ENCODE measurements at places on chromosomes 5 and 9. TPM values are rescaled to one million over a fixed set of nuclear protein-coding genes. Genes with fewer than 3 reads are reported as not detected.

Gene RXRA
- 42.9 TPM for polyA plus RNA-seq

Gene PNPLA7
- polyA plus RNA-seq: 3.6 TPM

Gene UBE2B
- polyA plus RNA-seq: 122 TPM

Gene OR2V1
- not detected for polyA plus RNA-seq

Gene GLRA1
- polyA plus RNA-seq: not detected

Gene PCDHGA6
- polyA plus RNA-seq: 4.8 TPM

Gene SPOCK1
- polyA plus RNA-seq: 1.1 TPM

DNA sequence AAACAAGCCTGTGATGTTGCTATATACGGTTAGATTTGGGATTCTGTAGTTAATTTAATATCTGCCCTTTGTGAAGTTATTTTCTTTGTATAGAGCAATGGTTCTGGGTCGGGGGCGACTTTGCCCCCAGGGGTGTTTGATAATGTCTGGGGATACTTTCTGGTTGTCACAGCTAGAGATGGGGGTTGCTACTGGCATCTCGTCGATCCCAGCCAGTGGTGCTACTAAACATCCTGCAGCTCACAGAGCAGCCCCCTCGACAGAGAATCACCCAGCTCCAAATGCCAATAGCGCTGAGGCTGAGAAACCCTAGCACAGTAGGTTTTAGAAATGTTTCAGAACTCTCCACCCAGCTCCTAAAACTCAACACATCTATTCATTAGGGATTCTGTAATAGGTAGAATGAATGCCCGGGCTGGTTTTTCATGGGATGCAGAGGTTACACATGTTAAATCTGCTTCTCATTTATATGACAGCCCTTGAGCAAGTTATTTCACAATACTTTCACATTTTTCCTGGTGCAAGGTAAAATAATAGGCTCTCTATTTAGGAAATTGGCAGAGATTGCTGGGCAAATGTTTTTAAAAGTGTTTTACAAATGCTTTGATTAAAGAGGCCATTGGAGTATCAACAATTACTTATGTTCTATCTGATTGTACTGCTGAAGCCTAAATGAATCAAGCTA lies 75.2 kb upstream of the CTSL start:
- H3K27me3 ChIP-seq: no peaks in the 10 kb centered on the region
- H3K27ac ChIP-seq: no peak overlapping the region
- DNase-seq: no peak

- no peaks in the 10 kb centered on the region for H3K4me1 ChIP-seq
- no peak for DNase-seq
- H3K27ac ChIP-seq: no peak overlapping the region
- no peak overlapping the region for H3K4me3 ChIP-seq
Observed at GRCh38 chr9:8282535-8282934, 483.0 kb upstream of the DMAC1 start.

- H3K4me3 ChIP-seq: no peak overlapping the region
- no peaks in the 10 kb centered on the region for H3K27me3 ChIP-seq
- DNase-seq: no peak
- no peak overlapping the region for H3K27ac ChIP-seq
Observed at GRCh38 chr9:19470567-19470966, 61.8 kb downstream of the ACER2 start.

DNA sequence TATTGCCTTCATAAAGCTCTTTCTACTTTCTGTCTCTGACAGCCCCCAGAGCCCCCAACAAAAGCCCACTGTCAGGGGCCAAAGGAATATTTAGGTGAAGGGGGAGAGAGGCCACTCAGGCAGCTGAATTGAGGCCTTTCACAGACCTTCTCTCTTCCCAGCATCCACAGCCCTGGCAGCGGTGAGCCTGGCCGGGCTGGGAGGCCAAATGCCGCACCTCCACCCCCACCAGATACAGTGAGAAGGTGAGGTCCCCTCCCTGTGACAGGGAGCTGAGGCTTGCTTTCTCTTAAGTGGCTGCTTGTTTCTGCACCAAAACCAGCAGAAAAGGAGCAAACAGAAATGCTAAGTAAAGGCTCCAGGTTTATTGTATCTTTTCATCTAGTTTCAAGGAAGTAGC lies 168.1 kb downstream of the ROR2 start:
- peaks cover 7% of the 10 kb centered on the region for H3K27me3 ChIP-seq
- H3K27ac ChIP-seq: no peak overlapping the region
- H3K36me3 ChIP-seq: no peaks in the 10 kb centered on the region
- DNase-seq: no peak
- no peak overlapping the region for H3K4me3 ChIP-seq
- H3K4me1 ChIP-seq: no peaks in the 10 kb centered on the region

GRCh38 chr5:119212676-119213075 lies 141.8 kb downstream of the DMXL1 start:
- no peak for DNase-seq
- no peaks in the 10 kb centered on the region for H3K4me1 ChIP-seq
- H3K27me3 ChIP-seq: no peaks in the 10 kb centered on the region
- H3K36me3 ChIP-seq: no peaks in the 10 kb centered on the region

DNA sequence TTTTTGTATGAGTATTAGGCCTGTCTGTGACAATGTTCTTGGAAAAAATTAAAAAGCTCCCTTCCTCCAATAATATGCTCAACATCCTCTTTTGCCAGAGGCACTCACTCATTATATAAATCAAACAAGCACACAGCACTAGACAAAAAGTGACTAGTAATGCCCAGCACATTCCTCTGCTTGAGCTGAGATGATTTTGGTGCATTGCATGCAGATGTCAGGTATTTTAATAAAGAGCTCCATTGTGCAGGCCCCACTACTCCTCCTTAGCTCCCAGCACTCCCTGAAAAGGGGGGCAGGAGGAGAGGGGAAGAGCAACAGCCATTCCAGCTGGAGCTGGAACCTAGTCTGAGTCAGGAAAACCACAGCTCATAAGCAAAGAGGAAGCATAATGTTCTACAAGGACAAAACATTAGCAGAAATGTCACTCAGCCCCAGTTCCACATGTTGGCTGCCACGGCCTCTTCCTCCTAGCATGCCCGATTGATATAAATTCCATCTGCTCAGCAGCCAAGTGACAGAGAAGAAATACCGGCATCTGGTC lies 348.5 kb downstream of the BNC2 start:
- H3K36me3 ChIP-seq: no peaks in the 10 kb centered on the region
- DNase-seq: no peak
- H3K27ac ChIP-seq: no peak overlapping the region
- H3K4me1 ChIP-seq: peaks cover 4% of the 10 kb centered on the region
- no peaks in the 10 kb centered on the region for H3K27me3 ChIP-seq
- H3K4me3 ChIP-seq: no peak overlapping the region

DNA sequence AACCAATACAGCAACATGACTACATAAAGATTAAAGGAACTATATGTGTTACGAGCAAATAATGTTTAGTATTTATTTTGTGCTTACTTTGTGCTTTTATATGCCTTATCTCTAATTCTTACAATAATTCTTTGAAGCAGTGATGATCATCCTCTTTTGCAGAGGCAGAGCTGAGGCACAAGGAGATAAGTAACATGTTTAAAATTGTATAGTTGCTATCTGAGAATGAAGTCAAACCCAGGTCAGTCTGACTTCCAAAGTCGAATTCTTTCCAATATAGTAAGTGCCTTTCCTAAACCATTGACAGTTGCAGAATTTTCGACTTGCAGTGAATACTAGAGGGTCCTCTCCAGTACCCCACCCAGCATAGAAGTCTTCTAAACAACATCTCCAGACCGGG lies 12.0 kb upstream of the ZFAND5 start:
- no peak for DNase-seq
- no peaks in the 10 kb centered on the region for H3K4me1 ChIP-seq
- H3K27ac ChIP-seq: no peak overlapping the region
- H3K36me3 ChIP-seq: no peaks in the 10 kb centered on the region

GRCh38 chr9:86795823-86796553 lies 151.3 kb downstream of the GAS1 start:
- H3K36me3 ChIP-seq: no peaks in the 10 kb centered on the region
- peaks cover 14% of the 10 kb centered on the region for H3K27me3 ChIP-seq
- H3K4me3 ChIP-seq: no peak overlapping the region
- DNase-seq: peak; percentile 90

DNA sequence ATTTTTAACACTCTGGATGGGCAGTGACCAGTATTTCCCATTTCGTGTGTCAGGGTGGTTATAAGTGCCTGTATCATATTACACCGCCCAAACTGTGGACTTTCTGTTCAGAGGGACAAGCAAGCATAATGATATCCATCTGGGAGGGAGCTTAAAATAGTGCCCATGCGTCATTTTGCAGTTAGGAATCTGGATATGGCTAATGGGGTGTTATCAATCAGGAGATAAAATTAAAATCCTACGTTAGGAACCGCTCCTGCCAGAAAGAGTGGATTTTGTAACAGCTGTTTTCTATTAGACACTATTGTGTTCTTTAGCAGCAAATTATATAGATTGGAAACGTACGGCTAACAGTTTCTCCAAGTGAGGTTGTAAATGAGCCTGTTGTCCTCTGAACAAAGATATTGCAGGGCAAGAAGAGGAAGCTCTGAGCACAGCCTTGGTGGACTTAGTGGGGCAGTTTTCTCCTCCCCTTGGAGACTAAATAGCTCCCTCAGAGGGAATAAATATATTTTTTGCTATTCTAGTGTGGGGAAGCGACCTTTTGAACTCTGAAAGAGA lies 160.4 kb downstream of the SPATA31D1 start:
- H3K4me1 ChIP-seq: no peaks in the 10 kb centered on the region
- no peak overlapping the region for H3K4me3 ChIP-seq
- H3K27ac ChIP-seq: no peak overlapping the region
- no peaks in the 10 kb centered on the region for H3K36me3 ChIP-seq

GRCh38 chr9:120938851-120939250 lies 12.3 kb upstream of the TRAF1 start:
- no peaks in the 10 kb centered on the region for H3K27me3 ChIP-seq
- H3K4me1 ChIP-seq: peaks cover 62% of the 10 kb centered on the region
- no peak for DNase-seq
- H3K27ac ChIP-seq: no peak overlapping the region

GRCh38 chr5:17212191-17212590 lies 5.2 kb upstream of the BASP1 start:
- DNase-seq: no peak
- H3K27ac ChIP-seq: no peak overlapping the region
- H3K27me3 ChIP-seq: no peaks in the 10 kb centered on the region
- no peaks in the 10 kb centered on the region for H3K36me3 ChIP-seq
- peaks cover 8% of the 10 kb centered on the region for H3K4me1 ChIP-seq
- H3K4me3 ChIP-seq: no peak overlapping the region

GRCh38 chr9:78365748-78366697 lies 69.1 kb downstream of the PSAT1 start:
- no peaks in the 10 kb centered on the region for H3K4me1 ChIP-seq
- no peaks in the 10 kb centered on the region for H3K36me3 ChIP-seq
- DNase-seq: peak; percentile 2
- H3K27me3 ChIP-seq: peaks cover 15% of the 10 kb centered on the region
- H3K4me3 ChIP-seq: no peak overlapping the region

DNA sequence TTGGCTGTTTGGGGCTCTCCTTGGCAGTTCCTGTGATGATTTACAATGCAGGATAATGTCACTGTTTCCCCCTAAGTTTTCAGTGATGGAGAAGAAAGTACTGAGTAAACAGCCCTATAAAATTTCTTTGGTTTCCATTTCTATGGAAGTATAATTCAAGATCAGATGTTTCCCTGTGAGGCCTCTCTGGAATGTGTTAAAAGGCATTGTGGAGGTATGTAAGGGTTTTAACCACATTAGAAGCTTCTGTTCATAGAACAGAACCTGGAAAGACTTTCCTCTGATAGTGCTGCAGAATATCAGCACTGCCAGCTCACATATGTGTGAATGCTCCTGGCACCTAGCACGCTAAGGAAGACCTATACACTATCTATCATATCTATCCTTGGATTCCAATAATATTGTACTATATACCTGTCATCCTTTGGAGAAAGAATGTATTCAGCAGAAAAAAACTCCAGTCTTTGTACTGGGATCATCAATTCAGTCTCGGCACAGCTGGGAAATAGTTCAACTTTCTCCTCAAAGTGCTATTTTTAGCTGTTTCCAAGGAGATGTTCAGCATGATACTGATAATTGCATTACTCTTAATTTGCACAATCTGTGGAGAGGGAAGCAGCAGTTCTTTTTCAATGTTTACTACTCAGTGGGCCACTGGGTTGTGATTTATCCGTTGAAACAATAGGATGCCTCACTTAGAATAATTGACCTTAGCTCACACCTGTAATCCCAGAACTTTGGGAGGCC lies 21.9 kb downstream of the TTC1 start:
- no peaks in the 10 kb centered on the region for H3K27me3 ChIP-seq
- DNase-seq: peak; percentile 48
- peaks cover 48% of the 10 kb centered on the region for H3K36me3 ChIP-seq

- H3K27ac ChIP-seq: no peak overlapping the region
- no peaks in the 10 kb centered on the region for H3K4me1 ChIP-seq
- no peaks in the 10 kb centered on the region for H3K27me3 ChIP-seq
- H3K36me3 ChIP-seq: no peaks in the 10 kb centered on the region
- H3K4me3 ChIP-seq: no peak overlapping the region
Observed at GRCh38 chr9:135290086-135290485, 189.5 kb upstream of the PPP1R26 start.

- H3K4me3 ChIP-seq: no peak overlapping the region
- no peaks in the 10 kb centered on the region for H3K36me3 ChIP-seq
- no peak for DNase-seq
- peaks cover 5% of the 10 kb centered on the region for H3K4me1 ChIP-seq
- H3K27me3 ChIP-seq: no peaks in the 10 kb centered on the region
- H3K27ac ChIP-seq: no peak overlapping the region
Observed at GRCh38 chr9:4167728-4168127, 132.1 kb downstream of the GLIS3 start.

DNA sequence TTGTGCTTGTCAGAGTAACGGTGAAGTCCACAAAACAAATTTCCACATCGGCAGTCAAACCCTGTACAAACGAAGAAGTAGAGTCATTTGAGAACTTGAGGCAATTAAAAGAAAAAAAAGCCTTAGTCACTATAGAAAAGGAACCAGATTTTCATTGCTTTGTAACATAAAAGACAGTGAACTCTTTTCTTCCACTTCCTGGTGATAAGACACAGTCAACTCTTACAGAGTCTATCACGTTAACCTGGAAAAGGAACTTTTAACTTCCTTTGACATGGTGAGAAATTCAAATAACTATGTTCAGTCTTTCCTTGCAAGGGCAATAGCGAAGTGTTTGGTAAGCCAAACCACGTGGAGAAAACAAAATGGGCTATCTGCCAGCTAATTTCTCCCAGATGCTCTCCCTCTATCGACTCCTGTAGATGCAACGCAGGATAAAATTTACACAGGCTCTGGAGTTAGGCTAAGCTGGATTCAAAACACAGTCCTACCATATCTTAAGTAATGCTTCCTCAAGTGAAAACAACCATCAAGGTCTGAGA lies 8.9 kb downstream of the ZFAND5 start:
- DNase-seq: peak; percentile 55
- peaks cover 29% of the 10 kb centered on the region for H3K4me1 ChIP-seq
- peak overlapping the region; percentile 30 for H3K27ac ChIP-seq
- H3K27me3 ChIP-seq: no peaks in the 10 kb centered on the region

DNA sequence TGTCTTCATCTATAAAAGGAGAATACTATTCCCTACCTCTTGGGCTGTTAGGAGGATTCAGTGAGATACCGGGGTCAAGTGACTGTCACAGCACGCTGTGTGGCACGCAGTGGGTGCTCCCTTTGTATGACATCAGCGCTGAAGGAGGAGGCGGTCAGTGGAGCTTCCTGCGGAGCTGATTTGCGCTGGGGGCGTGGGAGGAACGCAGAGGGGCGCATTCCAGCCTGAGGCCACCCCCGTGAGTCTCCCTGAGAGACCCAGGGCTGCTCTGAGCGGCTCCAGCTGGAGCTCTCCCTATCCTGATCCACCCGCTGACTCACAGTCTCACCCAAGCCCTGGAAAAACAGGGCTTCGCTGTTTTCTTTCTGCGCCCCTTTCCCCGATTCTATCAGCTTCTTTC lies 24.3 kb upstream of the NEURL1B start:
- no peaks in the 10 kb centered on the region for H3K27me3 ChIP-seq
- H3K36me3 ChIP-seq: no peaks in the 10 kb centered on the region
- no peak for DNase-seq
- H3K4me3 ChIP-seq: no peak overlapping the region
- H3K4me1 ChIP-seq: no peaks in the 10 kb centered on the region
